A172 (cell line): ENCODE measurements at places on chromosomes 3 and 15. TPM values are rescaled to one million over a fixed set of nuclear protein-coding genes. Genes with fewer than 3 reads are reported as not detected.

DNA sequence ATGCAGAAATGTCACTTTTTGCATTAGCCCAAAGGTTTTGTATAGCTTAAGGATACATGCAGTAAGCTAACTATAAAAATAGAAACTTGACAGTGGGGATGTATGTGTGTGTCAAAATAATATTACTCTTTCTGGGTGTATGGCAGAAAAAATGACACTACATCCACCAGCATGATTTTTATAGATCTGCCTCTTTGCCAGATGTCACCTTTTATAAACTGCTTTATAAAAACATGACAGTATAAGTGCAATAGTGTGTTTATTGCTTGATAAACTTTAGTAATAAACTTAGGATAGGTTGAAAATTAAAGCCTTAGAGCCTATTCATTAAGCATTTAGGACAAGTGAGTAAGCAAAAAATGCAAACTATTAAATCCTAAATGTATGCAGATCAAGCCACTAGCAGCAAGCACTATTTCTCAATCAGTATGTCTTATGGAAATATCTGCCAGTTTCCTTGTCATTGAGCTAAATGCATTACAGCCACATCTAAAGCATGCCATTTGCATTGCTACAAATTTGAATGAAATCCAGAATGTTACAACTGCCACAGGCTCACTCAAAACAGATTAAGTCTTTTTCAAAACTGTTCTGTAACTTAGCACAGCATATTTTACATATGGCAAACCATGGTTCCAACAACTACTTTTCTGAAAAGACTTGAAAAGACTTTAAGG lies 935.0 kb downstream of the FHIT start:
- DNase-seq = no peak

GRCh38 chr3:152998591-152998990 lies 163.4 kb upstream of the RAP2B start:
- DNase-seq = no peak

GRCh38 chr15:62187910-62188309 lies 22.8 kb upstream of the C2CD4B start:
- DNase-seq = no peak

Gene PRR20G
- total RNA-seq = not detected in 2 replicates

- no peak for DNase-seq
Observed at GRCh38 chr15:65887565-65887964, 18.3 kb downstream of the RAB11A start.

DNA sequence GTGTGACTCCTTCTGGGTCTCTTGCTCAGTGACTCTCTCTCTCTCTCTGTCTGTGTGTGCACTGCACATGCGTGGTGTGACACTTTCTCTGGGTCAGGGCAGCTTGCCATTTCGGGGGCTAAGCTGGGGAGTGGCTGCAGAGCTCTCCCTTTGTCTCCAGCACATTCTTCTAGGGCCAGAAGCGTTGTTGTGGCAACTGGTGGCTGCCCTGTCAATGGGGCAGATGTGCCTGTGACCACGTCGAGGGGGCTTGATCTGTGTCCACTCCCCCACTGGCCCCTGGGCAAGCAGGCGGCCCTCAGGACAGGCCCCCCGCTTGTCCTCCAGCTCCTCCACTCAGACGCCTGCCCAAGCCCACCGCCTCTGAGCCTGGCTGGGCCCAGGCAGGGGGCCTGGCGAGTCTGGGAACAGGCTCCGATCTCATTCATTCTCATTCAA lies 67.8 kb downstream of the WNT7A start:
- no peak for DNase-seq

GRCh38 chr3:21938267-21938681 lies 187.3 kb upstream of the ZNF385D start:
- no peak for DNase-seq

DNA sequence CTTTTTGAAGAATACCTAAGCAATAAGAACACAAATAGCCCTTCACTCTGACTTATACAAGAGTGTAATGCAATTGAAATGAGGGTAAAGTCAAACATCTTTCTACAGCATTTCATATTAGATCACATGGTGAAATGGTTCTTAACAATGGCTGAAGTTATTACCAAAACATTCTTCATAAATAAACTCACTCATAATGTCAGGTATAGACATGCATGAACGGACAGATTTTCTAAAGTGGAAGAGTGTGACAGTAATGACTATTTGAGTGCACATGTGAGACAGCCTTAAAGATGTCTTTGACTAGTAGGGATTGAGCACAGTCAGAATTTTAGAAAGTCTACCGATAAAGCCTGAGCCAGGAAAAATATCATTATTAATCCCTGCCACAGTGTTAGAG lies 471.0 kb downstream of the ZPLD1 start:
- DNase-seq = no peak

DNA sequence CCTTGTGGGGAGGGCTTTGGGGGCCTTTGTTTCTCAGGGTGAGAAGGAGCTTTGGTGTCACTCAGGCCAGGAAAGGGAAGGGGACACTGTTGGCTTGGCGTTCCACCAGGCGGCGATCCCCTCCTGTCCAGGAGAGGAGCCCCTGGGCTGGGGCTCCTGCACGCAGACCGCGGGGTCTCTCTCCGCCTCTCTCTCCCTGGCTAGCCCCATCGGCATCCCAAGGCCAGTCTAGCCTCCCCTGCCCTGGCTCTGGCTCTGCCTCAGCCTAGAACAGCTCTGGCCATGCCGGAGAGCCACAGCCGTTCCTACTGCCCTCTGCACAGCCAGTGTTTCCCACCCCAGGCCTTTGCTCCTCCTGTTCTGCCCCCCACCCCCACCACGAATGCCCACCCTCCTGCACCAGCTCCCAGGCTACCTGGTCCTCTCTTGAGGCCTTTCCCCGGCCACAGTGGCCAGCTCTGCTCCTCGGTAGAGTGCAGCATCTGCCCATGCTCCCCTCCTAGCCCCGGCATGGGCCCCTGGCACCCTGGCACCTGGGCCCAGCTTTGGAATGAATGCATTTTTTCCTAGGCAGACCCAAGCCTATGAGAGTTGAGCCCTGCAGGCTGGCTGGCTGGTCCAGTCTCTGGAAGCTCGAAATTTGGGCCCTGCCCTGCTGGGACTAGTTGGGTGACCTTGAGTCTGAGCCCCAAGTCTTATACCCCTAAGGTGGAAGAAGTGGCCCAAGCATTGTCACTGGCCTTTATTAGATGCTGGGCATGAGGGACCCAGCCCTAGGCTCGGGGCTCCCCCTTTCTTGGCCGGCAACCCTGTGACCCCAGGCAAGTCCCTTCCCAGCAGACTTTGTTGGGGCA lies 2.4 kb downstream of the PLXNA1 start:
- DNase-seq = no peak

DNA sequence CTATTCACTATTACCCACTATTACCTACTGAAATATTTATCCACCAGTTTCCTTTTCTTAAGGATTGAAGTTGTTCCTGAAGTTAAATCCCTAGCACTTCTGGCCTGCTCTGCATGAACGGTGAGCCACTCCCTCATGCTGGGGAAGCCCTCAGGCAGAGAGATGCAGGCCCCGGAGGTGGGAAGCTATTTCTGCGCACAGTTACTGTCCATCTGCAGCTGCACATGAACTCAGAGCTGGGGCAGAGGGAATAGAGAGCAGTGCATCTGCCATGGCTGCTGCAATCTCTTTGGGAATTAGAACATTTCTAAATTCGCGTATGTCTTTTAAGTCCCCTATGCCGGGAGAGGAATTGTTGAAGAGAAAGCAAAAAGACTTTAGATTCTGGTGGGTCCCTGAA lies 6.3 kb upstream of the GALNT15 start:
- no peak for DNase-seq

DNA sequence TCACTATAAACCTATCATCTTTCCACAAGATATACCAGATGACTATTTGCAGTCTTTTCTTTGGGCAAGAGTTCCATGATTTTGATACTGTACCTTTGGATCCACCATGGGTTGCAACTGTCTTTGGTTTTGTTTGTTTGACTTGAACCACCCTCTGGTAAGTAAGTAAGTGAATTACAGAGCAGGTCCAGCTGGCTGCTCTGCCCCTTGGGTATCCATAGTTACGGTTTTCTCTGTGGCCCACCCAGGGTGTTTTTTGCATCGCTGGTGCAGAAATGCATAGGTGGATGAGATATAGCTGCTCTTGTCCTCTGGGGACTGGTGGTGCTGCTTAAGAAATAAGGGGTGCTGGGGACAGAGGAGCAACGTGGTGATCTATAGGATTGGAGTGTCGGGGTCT lies 33.8 kb downstream of the CHDH start:
- DNase-seq = no peak
